ENCODE measurements at places on chromosomes 1 and 21.

- DNase-seq = no peak
Observed at GRCh38 chr1:234069760-234070159, 165.3 kb downstream of the SLC35F3 start.

GRCh38 chr1:56964349-56965017 lies 1.3 kb downstream of the C8B start:
- DNase-seq = no peak

GRCh38 chr1:172089768-172090510 lies 248.6 kb downstream of the DNM3 start:
- no peak for DNase-seq

- DNase-seq = no peak
Observed at GRCh38 chr1:186948535-186948934, 119.8 kb downstream of the PLA2G4A start.
